ENCODE measurements at places on chromosomes 6 and 20.
A peak's percentile ranks its signal among the peaks of the same experiment; 100 is the strongest.

DNA sequence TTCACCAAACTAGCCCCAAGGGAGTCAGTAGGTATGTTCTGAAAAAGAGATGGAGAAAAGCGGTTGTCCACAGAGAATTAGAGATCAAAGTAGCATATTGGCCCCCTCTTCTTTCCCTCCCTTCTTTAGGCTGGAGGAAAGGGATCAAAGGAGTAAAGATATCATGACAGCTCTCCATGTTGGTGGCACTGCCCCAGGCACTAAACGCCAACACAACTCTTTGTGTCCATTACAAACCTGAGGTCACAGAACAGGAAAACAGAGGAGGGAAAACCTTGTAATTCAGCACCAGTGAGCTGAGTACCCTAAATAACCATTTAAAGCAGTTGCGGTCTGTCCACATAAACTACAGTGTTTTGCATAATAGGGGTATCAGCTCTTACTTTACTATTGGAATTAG is 113.0 kb upstream of the TFAP2D start:
- DNase-seq = no peak

DNA sequence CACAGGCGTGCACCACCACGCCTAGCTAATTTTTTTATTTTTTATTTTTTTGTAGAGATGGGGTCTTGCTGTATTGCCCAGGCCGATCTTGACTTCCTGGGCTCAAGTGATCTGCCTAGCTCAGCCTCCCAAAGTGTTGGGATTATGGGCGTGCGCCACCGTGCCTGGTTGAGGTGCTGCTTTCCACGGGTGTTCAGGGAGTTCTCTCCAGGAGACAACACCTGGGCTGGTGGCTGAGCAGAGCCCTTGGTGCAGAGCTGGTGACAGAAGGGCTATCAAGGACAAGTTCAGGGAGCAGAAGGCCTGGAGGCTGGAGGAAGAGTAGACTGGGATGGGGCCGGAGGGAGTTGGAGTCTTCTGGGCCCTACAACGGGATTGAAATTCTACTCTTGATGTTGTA is 34.6 kb downstream of the TFAP2C start:
- no peak for DNase-seq

DNA sequence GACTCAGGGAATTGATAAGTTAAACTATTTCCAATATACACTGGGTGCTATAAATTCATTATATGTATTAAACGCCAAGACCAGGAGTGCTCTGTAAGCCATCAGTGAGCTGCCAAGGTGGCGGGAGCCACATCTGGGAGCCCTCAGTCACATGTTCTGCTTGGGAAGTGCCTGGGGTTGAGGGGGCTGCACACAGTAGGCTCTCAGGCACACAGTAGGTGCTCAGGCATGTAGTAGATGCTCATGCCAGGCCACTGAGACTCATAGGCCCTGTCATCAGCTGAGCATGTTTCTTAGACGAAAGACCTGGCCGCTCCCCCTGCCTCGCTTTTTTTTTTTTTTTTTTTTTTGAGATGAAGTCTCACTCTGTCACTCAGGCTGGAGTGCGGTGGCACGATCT is 83.3 kb upstream of the BHLHE23 start:
- no peak for DNase-seq

DNA sequence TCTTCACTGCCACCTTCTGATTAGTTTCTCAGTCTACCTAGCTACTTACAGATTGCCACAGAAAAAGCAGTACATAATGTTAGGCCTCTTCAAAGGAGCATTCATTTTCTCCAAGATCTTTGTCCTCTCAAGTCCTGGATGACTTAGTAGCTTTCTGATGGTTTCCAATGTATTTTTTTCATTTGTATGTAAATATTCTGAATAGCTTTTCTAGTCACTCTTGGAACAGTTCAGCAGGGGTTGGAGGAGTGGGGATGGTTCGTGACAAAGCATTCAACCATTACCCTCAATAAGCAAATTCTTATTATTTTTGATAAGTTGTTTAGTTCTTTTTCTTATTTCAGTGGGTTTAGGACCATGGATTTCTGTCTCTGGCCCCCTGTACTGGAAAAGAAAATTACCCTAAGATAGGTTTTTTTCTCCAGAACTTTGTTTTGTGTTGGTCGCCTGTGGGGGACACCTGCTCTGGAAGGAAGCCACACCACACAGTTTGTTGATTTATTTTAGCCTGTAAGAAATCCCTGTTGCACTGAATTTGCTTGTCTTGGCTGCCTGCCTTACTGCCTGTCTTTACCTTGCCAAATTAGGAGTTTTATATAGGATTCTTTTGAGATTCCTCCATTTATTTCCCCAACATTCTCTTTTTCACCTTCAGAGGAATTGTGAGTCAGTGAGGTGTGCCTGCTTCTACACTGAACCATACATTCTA is 247.9 kb downstream of the RFPL4B start:
- DNase-seq = no peak

- DNase-seq = no peak
These were observed 125.5 kb downstream of the ELOVL4 start for GRCh38 chr6:79821859-79822258.

GRCh38 chr6:150880336-150880735 is 14.8 kb downstream of the MTHFD1L start:
- no peak for DNase-seq

- DNase-seq = no peak
These were observed 38.2 kb downstream of the NOL7 start for GRCh38 chr6:13653296-13653695.

DNA sequence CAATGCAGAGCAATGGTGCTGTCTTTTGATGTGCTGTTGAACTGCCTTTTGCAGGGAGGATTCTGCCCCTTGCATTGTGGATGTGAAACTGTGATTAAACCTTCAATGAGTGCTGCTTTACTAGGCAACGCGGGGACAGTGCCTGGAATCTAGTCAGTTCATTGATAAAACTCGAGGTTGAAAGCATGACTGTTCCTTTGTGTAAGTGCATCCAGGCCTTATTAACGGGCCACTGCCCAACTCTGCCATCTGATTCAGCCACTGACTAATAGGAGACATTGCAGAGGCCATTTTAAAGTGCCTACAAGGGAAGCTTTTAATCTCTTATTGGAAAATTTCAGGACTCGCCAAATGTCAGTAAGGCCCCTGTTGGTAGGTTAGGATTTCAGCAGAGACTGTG is 49.3 kb downstream of the SLC35F1 start:
- no peak for DNase-seq

DNA sequence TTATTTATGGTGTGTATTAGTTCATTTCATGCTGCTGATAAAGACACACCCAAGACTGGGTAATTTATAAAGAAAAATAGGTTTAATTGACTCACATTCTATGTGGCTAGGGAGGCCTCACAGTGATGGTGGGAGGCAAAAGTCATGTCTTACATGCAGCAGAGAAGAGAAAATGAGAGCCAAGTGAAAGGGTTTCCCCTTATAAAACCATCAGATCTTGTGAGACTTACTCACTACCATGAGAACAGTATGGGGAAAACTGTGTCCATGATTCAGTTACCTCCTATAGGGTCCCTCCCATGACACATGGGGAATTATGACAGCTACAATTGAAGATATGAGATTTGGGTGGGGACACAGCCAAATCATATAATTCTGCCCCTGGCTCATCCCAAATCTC is 150.0 kb upstream of the AHI1 start:
- DNase-seq = no peak

DNA sequence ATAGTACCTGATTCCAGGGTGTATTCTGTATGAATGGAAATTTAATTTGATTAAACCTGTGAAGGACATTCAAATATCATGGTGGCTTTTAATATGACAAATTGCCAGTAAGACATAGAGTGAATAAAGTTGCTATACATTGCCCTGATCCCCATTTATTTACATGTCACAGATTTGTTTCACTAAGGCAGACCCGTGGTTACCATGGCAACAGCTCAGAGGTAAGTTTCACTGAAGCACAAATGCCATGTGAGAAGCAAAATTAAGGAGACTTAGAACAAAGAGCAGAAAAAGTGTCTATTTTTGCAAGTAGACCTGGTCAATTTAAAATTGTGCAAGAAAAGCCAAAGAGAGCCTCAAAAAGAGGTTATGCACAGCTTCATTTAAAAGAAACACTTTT is 63.7 kb downstream of the PXDC1 start:
- no peak for DNase-seq

DNA sequence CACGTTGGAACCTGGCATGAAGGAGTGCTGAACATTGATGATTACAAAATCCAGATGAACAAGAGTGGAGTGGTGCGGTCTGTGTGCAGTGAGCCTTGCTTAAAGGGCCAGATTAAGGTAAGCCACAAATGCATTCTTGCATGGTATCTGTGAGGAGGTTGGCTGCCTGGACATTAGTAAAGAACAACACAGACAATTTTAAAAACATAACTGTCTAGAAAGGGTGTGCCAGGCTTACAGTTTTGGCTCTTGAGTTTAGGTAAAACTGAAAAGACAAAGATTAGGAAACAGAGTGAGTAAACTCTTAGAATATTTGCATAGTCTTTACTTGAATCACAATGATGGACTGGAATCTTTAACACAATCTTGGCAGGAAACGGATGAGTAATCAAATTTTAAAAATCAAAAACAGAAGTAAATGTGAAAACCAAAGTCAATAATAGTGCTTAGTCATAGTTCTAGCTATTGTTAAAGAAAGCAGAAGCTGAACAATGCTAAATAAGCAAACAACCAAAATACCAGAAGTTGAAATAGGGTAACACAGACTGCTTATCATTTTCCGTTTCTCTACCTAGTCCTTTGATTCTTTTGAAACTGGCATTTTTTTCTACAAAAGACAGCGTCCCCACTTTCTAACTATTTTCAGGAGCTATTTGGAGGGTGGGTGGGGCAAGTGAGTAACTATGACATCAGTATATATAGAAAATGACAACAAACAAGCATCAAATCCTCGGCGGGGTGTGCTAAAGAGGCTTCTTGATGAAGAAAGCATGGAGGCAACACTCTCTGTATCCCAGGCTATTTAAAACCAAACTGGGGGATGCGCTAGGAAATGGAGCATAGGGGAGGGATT is 185.8 kb upstream of the RAB32 start:
- DNase-seq = peak; percentile 35

DNA sequence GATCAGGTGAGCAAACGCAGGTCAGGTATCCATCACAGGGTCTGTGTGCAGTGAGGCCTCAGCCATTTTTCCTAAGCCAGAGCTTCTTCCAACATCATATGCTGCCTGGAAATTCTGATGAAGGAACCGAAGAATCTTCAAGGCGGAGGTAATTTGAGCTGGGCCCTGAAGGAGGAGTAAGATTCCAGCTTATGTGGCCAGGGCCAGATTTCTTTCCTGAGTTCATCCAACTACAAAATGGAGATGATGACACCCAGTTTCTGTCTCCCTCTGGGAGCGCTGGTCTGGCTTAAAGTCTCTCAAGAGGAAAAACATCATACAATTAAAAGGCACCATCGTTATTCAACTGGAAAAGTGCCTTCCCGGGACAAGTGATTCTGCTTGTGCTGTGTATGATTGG is 6.9 kb upstream of the MANBAL start:
- DNase-seq = peak; percentile 47

DNA sequence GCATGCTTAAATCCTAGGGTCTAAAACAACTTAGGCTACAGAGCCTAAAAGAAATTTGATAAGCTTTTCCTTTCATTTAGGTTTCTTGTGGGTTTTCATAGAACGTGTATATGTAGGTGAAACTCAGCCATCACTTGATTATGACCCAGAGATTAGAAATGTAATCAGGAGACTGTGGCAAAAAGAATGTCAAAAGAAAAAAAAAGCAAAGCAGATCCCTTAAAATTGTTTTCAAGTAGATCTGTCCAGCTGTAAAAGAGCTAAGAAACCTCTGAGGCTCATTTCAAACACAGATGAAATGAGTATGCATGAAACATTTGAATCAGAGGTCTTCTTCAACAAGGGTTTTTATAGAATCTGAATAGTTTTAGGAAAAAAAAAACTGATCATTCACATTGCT is 341.3 kb upstream of the PRDM1 start:
- no peak for DNase-seq

DNA sequence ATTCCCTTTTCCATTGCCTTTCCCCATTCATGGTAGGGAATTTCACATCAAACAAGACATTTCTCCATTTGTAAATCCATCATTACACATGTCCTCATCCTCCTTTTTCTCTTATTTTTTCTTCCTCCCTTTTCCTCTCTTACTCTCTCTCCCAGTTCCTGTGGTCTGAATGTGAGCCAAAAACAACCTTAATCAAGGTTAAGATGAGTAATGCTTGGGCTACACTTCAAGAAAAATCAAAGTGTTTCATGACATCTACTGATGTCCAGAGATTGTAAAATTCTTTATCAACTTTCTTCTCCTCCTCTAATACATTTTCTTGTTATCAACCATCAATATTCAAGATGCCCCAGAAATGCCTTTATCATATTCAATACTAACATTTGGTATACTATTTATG is 208.0 kb upstream of the PRND start:
- peak; percentile 34 for DNase-seq

- no peak for DNase-seq
These were observed 44.5 kb downstream of the RAMACL start for GRCh38 chr6:166541876-166542579.

DNA sequence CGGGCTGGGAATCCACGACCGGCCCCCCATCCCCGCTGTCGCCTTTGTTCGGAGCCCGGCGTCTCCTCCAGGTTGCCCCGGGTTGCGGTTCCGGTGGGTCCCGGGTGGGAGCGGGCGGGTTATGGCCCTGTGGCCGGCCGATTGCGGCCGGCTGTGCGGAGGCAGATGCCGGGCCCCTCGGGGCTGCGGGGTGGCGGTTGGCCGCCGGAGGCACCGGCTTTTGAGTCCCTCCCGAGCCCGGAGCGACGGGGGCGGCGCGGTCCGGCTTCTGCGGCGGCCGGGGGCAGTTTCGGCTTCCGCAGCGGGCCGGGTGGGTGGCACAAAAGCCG is 431 bp downstream of the LOC128125822 start:
- DNase-seq = no peak

- peak; percentile 6 for DNase-seq
These were observed at the start of gene LAMA4 for GRCh38 chr6:112253841-112254816. TSS of gene LAMA4 (minus strand) at chr6:112254567. CDS start at chr6:112254150, 417 bp downstream.

GRCh38 chr6:16803294-16804200 is 42.3 kb upstream of the ATXN1 start:
- DNase-seq = no peak

GRCh38 chr6:53624502-53624901 is 41.1 kb downstream of the KLHL31 start:
- no peak for DNase-seq

GRCh38 chr6:74879976-74880375 is 325.9 kb downstream of the COL12A1 start:
- no peak for DNase-seq

- no peak for DNase-seq
These were observed 2.2 kb downstream of the ZNFX1 start for GRCh38 chr20:49275636-49276035.

DNA sequence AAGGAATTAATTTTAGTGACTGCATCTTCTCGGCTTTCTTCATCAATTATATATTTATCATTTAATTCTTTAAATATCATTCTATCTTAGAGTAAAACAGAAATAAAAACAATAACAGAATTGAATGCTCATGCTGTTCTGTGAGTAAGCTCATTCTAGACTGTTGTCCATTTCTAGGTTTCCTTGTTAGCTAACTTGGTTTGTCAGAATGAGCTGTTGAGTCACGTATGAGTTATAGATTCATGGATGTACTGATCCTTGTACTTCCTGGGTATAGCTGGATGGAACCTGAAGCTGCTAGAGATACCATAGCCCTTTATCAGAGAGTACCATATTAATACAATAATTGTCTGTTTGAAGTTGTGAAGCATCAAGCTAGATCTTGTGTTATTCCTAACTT is 515.3 kb downstream of the TENT5A start:
- no peak for DNase-seq

GRCh38 chr6:135002974-135003703 is 51.5 kb downstream of the HBS1L start:
- DNase-seq = no peak

GRCh38 chr20:1389703-1390580 is 2.9 kb downstream of the FKBP1A start:
- DNase-seq = no peak

- no peak for DNase-seq
These were observed 80.7 kb downstream of the RREB1 start for GRCh38 chr6:7188492-7188891.

Measured in NCI-H460 (cell line).